ENCODE measurements at places on chromosomes 4 and X.

GRCh38 chr4:48375651-48376304, 34.4 kb downstream of the SLAIN2 start:
- DNase-seq, result peak; percentile 79

GRCh38 chr4:77047037-77047436, 28.8 kb downstream of the CCNI start:
- no peak for DNase-seq

GRCh38 chr4:7701866-7702649, 237.6 kb downstream of the AFAP1 start:
- no peak for DNase-seq

DNA sequence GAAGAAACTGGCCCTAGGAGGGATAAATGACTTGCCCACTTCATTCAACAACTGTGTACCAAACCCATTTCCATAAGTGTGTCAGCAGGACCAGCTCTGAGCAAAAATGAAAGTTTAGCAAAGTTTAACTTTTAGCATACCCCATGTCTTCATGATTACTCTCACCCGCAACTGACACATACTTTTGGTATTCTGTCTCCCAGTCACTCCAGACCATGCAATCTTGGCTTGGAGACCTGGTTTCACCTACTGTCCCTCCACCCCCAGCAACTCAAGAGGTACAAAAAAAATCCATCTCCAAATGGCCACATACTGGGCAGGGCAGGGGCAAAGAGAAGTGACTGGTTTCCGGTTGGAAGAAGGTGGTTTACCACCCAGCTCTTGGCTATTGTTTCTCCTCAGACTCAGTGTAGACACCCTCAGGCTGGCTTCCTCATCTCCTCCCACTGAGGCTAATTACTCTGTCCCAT, 79.8 kb downstream of the RLIM start:
- no peak for DNase-seq

DNA sequence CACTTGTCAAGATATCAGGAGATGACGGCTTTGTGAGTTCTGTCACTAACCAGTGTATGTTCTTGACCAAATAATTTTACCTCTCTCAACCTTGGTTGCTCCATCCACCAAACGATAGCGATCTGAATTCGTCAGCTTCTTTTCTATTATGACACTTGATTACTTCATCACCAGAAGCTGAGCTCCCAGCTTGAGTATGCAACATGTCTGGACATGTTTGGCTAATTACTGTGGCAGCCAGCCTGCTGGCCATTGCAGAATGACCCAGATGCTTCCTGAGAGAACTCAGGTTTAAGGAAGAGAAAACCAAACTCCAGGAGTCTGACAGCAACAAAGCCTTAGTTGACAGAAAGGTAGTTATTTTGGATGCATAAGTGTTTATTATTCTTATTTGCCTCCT, 46.4 kb upstream of the PARM1 start:
- no peak for DNase-seq

DNA sequence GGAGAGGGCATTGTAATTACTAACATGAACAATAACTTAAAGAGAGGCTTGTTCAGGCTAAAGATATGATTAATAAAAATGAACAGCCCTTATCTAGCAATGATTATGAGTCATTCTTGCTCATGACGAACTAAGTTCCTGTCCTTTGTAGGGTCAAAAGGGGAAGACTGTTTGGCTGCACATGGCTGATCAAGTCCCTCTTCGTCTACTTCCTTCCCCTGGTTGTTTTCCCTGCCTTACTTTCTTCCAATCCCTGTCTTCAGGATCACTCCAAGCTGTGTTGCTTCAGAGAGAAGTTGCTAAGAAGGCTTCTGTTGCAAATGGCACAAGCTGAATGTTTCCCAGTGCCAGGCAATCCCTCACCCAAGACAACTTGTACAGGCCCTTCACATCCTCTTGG, 115.0 kb upstream of the HS3ST1 start:
- DNase-seq, result peak; percentile 35

GRCh38 chr4:63049726-63050125, 1359.5 kb downstream of the TECRL start:
- no peak for DNase-seq

- DNase-seq, result no peak
Observed at GRCh38 chr4:145791988-145792387, 112.0 kb downstream of the C4orf51 start.

GRCh38 chr4:171794528-171794927, 18.7 kb upstream of the GALNTL6 start:
- no peak for DNase-seq

DNA sequence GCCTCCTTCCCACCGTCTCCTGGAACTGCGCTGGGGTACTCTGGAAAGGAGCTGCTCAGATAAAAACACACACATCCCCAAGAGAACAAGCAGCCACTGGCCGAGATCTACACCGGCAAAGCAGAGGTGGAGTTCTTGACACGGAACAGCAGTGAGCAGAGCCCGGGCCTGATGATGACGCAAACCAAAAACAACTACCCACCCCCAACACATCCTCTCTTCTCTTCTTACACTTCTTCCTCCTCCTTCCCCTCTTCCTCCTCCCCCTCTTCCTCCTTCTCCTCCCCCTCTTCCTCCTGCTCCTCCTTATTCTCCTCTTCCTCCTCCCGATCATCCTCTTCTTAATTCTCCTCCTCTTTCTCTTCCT, 4.6 kb downstream of the PNMA5 start:
- no peak for DNase-seq

DNA sequence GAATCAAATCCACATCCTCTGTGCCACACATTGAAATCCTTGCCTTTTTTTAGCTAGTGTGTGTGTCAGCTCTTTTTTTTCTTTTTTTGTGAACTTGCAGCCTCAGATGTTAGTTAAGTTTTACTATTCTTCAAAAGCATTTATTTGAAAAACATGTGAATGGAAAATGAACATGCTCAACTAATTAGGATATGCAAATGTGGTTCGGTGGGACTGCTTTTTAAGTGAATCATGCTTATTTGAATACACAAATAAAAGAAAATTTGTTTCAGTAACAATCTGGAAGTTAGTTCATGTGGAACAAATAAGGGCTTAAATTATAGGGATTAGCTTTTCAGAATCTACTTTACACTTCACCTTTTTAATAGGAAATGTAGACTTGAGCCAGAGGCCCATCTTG, 751.5 kb upstream of the FAM241A start:
- no peak for DNase-seq
